ENCODE measurements at places on chromosomes 4 and X. TPM values are rescaled to one million over a fixed set of nuclear protein-coding genes. Genes with fewer than 3 reads are reported as not detected.

DNA sequence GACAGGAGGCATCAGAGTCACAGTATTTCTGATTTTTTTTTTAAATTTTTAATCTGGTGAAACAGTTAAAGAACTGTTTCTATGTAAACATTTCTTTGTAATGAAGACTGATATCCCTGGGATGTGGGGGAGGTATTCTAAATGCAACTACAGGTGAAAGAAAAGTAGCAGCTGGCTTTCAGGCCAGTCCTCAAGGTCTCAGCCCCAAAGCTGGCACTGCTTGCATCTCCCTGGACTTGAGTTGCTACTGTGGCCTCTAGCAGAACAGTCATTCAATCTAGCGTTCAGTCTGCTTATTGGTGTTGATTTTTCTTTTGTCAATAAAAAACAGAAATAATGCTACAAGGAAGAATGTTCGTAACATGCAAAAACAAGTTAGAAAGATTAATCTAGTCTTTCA lies 4.9 kb downstream of the MBNL3 start:
- no peak for DNase-seq

DNA sequence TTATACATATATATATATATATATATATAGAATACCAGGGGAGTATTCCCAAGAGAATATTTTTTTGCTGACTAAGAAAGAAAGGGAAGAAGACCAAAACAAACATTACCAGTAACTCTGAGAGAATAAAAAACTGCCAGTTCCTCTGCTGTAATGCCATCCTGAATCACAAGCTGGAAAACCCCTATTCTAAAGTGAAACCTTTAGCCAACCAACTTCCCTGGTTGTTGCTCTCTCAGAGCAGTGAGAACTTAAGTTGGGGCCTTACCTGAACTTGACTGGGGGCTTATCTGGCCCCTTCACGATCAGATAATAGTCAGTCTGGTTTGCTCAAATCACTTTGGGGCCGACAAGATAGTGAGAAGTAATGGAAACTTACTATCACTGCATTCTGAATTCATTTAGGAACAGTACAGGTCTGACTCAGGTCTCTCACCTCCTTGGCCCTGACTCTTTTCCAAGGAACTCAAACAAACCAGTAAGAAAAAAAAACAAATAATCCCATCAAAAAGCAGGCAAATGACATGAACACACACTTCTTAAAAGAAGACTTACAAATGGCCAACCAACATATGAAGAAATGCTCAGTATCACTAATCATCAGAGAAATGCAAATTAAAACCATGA lies 62.5 kb downstream of the CD40LG start:
- DNase-seq: no peak

- no peak for DNase-seq
Measured at GRCh38 chr4:89800527-89801103, 36.3 kb downstream of the SNCA start.

- DNase-seq: no peak
Measured at GRCh38 chr4:3491681-3492405, 28.7 kb downstream of the DOK7 start.

- DNase-seq: no peak
Measured at GRCh38 chr4:168877511-168878491, 132.3 kb downstream of the CBR4 start.

DNA sequence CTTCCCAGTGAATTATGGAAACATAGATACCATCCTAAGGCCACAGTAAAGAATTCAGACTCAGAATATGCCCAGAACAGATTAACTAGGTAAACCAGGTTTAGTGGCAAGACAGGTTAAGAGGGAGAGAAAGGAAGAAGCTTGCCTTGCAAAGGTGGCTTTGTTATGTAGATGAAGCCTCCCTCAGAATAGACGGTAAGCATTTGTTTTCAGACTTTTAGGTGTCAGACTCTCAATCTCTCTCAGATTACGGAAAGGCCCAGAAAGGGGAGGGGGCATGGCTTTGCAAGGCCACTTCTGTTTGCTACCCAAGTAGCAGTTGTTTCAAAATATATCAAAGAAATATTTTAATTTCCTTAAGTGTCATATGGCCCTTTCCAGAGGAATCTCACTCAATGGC lies 457.1 kb upstream of the BOD1L1 start:
- no peak for DNase-seq

Gene SOWAHB
- 5.3 TPM for total RNA-seq

Gene HSD17B13
- total RNA-seq: 0.59 TPM
